Fibroblast of skin of right quadriceps (primary cell): ENCODE measurements at places on chromosomes 6 and 20.

DNA sequence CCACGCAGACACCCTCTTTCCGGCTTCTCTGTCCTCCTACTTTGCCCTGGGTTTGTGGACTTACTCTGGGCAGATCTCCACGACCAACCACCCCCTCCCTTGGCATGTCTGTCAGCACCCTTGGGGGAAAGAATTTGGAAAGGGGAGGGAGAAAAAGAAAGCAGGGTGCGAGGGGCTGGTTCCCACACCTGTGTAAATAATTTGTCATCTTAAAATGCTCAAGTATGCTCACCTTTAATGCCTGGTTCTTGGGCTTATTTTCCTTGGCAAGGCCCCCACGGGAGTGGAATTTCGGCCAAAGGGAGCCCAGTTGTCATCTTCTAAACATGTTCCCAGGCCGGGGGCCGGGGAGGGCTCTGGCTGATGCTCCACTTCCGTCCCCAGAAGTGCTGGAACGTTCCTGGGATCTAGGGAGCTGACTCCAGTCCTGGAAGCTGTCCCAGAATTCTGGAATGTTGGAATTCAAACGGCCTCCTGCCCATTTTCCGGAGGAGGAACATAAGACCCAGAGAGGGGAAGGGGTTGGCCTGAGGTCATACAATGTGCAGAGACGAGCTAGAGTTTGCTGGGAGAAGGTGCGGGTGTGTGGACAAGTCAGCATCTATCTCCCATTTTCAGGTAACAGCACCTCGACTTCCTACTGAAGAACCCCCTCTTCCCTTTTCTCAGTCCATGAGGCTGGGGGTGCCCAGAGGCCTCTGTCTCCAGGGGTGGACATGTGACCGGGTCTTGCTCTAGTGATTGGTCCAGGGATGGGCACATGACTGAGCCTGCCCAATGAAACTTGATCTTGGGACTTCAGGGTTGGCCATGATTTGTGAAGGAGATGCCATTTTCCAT lies 122.3 kb downstream of the CEBPB start:
- peak; percentile 95 for DNase-seq

DNA sequence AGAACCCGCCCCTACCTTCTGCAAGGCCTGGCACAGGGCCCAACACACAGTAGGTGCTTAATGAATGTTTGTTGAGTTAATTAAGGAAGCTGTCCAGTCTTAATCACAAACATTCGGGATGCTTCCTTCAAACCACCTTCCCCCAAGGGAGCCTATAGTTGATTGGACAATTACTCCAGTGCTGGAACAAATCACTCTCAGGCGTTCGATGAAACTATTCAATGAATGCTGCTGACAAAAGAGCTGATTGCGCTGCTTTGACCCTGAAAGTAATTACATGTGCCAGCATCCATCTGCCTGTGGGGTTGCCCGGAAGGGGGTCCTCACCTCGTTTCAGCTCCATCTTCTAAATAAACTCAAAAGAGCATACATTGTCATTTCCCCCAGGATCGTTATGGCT lies 112.0 kb upstream of the SRSF6 start:
- DNase-seq = no peak

DNA sequence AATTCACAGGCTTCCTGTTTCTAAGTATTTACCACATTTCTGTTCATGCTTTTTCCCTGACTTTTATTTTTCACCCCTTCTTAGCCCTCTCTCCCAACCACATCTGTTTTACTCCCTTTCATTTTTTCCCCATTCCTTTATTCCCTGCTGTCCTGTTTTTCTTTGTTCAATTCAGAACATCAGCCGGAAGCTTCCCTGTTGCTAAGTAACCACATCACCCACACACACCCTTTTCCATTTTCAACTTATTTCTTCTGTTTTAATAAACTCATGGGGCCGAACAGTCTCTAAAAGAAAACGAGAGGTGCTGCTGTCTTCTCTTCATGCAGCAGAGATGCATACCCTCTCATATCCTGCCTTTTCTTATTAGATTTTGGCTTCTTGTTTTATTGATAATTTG lies 53.5 kb upstream of the CEP85L start:
- no peak for DNase-seq

DNA sequence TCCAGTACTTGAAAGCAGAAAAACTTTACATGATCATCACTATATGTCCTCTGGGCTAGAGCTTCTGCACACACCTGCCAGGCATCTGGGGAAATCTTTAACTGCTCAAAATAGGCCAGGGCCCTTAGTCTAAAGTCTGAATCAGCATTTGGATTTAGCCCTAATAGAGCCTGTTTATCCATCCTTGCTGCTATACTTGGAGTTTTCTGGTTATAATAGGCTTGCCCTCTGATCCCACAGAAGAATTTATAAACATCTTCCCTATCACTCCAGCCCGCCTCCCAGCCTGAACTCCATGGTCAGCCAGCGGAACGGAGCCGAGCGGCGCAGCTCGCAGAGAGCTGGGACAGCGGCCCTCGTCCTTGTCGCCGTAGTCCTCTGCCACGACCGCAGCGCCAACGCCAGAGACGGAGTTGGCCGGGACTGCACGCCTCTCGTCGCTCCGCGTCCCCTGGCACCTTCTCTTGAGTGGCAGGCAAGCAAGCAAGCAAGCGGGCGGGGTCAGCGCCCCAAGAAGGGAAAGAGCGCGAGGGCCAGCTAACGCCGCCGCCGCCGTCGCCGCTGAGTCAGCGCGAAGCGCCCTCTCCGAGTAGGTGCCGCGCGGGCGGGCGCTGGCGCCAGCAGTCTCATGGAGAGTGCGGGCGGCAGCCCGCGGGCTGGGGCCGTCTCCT lies 25.4 kb upstream of the ASIP start:
- peak; percentile 68 for DNase-seq
